ENCODE measurements at places on chromosomes 13 and 19. TPM values are rescaled to one million over a fixed set of nuclear protein-coding genes. Genes with fewer than 3 reads are reported as not detected.

OVOL3 gene
- total RNA-seq: not detected

FLT1 gene
- total RNA-seq: 63.8 TPM

CEACAM7 gene
- total RNA-seq: not detected

SLC25A41 gene
- not detected for total RNA-seq

RINL gene
- total RNA-seq: 6.8 TPM

IZUMO2 gene
- total RNA-seq: not detected

All from bladder microvascular endothelial cell (primary cell).